ENCODE measurements at places on chromosomes 4 and X. TPM values are rescaled to one million over a fixed set of nuclear protein-coding genes. Genes with fewer than 3 reads are reported as not detected.

- DNase-seq = no peak
Observed at GRCh38 chr4:116015062-116015461, 901.6 kb upstream of the NDST4 start.

GRCh38 chr4:161767116-161767515 is 396.7 kb downstream of the FSTL5 start:
- no peak for DNase-seq

DNA sequence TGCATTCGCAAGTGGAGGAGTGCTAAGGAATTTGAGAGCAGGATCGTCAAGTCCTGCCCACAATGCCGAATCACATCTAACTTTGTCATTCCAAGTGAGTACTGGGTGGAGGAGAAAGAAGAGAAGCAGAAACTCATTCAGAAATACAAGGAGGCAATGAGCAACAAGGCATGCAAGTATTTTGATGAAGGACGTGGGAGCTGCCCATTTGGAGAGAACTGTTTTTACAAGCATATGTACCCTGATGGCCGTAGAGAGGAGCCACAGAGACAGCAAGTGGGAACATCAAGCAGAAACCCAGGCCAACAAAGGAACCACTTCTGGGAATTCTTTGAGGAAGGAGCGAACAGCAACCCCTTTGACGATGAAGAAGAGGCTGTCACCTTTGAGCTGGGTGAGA is 100.2 kb upstream of the MED14 start:
- DNase-seq = no peak

DNA sequence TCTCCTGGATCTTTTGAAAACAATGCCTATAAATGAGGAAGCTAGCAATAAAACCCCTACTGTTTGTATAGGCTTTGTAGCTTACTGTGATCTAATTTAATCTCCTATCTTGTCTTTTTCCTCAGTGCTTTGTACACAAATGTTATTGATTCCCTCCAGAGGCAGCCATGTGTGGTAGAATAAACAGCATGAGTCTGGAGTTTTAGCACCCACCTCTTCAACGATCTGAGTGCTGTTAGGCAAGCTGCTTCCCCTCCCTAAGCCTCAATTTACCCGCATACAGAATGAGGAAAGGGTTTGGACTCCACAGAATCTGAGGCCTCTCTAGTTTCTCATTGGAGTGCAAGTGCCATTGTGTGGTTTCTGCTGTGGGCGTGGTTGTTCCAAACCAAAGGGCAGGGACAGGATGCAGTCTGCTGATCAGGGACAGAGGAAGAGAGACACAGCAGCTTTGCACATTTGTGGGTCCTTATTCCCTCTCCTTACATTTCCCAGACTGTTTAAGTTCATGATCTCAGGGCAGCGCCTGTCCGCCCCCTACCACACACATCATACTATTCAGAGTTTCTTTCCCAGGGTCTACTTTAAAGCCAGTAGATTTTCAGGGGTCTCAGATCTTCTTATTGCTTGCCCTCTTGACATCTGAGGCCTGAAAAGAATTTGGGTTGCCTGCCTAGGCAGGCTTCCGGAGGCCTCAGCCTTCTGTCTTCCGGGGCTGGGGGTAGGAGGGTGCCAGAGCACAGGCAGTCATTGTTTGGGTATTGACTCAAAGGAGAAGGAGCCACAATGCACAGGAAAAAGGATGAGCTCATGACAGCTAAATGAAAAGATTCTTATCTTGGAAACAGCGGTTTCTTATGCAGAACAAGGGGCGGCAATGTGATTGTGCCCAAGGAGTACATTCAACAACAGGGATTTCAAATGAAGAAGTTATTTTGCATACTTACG is 114.9 kb upstream of the TEX13D start:
- DNase-seq = no peak

GRCh38 chr4:40789031-40789430 is 39.3 kb downstream of the NSUN7 start:
- DNase-seq = no peak

DNA sequence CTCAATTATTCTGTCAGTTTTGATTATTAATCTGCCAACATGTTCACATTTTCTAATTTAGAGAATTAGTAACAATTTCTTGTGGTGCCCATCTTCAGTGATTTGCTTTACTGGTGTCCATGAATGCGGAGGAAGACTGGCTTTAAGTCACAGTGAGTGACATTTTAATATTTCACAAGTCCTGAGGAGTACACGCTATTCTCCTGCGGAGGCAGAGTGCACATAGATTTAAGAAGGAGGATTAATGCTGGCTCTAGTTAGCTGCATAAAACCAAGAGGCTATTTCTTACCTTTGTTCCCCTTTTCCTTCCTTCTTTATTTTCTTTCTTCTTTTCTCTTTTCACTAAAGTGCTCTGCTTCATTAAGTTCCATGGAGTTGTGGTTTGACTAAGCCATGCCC is 495.2 kb upstream of the IGFBP7 start:
- DNase-seq = no peak

- no peak for DNase-seq
Observed at GRCh38 chr4:184664445-184665210, 15.1 kb downstream of the PRIMPOL start.

DNA sequence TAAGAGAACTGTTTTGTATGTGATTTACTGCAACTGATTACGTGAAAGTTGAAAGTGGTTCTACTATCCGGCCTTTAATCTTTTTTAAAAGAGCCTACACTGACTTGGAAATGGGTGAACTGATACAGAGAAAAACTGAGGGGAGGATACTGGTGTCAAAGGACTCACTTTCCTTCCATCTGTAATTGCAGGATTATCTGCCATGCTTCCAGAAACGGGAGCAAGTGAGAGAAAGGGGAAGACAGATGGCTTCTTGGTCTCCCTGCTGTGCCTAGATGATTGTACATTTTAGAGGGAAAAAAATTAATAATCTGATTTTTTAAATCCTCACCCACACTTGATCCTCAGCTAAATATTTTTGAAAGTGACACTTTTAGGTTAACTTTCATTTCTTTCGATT is 88.3 kb upstream of the GRID2 start:
- no peak for DNase-seq

GRCh38 chrX:44447214-44447613 is 95.4 kb downstream of the FUNDC1 start:
- DNase-seq = no peak

GRCh38 chrX:47690175-47690574 is 31.2 kb upstream of the UXT start:
- DNase-seq = no peak

GRCh38 chrX:2629316-2630007 is 61.6 kb upstream of the CD99 start:
- DNase-seq = no peak

DNA sequence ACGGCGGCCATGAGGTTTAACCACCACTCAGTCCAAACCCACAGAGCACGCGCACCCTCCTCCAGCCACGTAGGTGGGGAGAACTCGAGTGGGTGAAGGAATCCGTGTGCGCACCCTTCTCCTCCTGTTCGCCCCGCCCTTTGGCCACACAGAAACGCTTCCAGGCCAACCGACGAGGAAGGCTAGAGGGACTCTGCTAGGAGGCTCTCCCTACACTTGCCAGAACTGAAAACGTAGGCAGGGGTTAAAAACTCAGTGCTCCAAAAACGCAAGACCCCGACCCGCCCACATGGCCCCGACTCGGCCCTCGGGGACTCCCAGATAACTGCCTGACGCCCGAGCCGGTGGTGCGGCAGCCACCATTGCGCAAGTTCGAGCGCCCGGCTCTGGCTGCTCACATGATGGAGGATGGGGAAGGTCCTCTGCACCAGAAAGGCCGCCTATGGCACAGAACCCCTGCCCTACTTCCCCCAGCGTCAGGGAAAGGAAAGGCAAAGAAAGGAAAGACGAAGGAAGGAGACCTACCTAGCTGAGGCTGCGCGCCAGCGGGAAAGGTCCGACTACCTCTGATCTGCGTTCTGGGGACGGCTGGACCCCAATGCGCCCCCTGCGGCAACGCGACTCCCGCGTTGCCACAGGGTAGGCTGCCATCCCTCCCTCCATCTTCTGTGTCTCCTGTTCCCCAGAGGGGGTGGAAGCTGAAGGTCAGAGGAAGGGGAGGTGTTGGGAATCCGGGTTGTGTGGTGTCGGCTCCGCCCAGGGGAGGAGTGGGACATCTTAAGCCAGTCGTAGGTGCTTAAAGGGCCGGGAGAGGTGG is 201.9 kb upstream of the AGTR2 start:
- no peak for DNase-seq

- no peak for DNase-seq
Observed at GRCh38 chr4:176189891-176190795, 5.2 kb downstream of the SPATA4 start.

Gene GPAT3
- not detected for total RNA-seq

Gene STAP1
- total RNA-seq = not detected

Gene CXCL6
- 35.3 TPM for total RNA-seq

Gene RNF150
- total RNA-seq = 56.5 TPM

Gene PABPC4L
- total RNA-seq = 3.1 TPM

Gene PHEX
- 1.4 TPM for total RNA-seq

Gene FAM114A1
- 139 TPM for total RNA-seq

Measured in osteocyte (in vitro differentiated cells).